ENCODE measurements at places on chromosomes 2 and 18.

DNA sequence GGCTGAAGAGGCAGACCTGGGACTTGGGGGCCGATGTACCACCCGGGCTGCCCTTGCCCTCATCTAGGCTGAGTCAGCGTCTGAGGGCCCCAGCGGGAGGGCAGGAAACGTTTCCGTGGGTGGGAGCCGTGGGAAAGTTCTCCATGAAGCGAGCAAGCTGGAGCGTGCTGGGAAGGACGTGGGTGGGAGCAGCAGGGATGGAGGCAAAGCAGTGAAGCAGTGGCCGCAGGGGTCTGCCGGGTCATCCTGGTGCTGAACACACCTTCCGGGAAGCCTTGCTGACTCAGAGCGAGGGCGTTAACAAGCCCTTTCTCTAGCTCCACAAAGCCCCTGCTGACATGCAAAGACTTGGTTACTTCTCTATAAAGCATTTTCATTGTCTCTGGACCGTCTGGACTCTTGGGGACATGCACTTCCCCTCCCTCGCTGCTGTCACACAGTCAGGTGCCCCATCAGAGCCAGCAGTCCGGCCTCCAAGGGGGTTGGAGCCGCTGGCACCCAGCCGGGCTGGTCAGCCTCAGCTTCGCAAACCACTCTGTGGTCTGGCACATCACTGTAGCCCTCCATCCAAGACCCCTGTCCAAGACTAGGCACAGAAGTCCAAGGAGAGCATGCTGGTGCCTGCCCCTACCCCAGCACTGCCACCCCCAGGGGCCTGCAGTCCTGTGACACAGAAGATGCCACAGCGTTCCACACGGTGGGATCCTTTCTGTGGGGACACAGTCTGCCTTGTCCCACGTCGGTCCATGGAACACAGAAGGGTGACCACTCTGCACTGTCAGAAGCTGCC lies 115.1 kb upstream of the GPC1 start:
- peak; percentile 70 for DNase-seq

DNA sequence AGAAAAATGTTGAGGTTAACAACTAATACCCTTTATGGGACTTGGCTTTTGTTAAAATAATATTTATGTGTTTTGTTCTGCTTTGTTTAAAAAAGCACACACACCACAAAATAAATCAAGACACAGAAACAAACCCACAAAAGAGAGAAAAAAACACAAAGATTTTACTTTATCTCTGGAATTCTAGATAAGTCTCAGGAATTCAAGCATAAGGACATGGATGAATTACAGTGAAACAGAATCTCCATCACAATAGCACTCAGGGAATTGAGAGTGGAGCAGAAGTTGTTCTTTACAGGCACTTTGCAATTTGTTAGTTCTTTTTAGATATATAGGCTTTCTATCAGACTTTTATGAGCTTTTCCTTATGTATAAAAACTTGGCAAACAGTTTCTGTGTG lies 360.9 kb upstream of the ZC3H15 start:
- DNase-seq: no peak

DNA sequence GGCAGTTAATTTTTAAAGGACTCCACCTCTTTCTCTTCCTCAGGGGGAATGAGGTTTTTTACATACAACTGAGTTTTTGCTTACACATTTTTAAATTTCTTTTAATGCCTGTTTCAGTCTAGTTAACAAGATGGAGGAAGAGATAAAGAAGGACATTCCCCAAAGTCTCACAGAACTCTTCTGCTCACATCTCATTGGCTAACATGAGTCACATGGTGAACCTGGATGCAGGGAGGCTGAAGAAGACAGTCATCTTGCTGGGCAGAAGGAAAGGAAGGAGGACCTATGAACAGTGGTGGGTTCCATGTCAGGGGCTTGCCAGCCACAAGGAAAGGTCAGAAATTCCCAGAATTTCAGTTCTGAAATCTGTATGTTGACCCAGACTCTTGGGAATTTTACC lies 10.4 kb upstream of the ST8SIA5 start:
- no peak for DNase-seq

- no peak for DNase-seq
Measured at GRCh38 chr2:157375384-157375783, 49.8 kb upstream of the ERMN start.

GRCh38 chr2:216646116-216646515 lies 12.9 kb downstream of the IGFBP2 start:
- DNase-seq: no peak

DNA sequence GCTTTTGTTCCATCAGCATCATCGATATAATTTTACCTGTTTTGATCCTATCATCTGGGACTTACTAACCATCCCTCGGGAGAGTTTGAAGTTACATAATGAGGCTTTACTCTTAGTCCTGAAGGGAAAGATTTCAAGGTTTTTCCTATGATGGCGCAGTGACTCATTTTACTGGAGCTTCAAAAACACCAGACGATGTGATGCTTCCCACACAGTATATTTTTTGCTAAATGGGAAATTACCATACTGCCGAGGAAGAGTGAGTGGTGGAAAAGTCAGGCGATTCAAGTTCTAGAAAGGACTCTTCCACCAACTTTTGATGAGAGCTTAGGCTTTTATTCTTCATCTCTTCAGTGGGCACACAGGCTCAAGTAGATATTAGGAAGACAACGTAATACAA lies 44.6 kb upstream of the GCG start:
- DNase-seq: peak; percentile 43

- DNase-seq: peak; percentile 17
Measured at GRCh38 chr2:181025004-181025403, 44.6 kb downstream of the UBE2E3 start.

DNA sequence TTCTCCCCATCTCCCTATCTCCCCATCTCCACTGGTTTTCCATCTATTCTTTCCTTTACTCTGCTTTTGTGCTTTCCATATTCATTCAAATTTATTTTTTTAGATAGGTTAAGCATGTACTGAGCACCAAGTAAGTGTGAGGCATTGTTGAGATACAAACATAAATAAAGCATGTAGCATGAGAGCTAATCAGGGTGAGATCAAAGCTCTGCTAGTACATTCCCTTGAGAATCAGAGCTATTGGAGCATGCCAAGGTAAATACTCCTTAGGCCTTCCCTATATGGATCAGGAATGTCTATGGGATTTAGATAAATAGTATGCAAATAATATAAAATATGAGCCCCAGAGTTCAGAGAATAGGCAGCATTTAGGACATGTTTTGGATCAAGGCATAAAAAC lies 25.3 kb downstream of the BABAM2 start:
- DNase-seq: peak; percentile 40

DNA sequence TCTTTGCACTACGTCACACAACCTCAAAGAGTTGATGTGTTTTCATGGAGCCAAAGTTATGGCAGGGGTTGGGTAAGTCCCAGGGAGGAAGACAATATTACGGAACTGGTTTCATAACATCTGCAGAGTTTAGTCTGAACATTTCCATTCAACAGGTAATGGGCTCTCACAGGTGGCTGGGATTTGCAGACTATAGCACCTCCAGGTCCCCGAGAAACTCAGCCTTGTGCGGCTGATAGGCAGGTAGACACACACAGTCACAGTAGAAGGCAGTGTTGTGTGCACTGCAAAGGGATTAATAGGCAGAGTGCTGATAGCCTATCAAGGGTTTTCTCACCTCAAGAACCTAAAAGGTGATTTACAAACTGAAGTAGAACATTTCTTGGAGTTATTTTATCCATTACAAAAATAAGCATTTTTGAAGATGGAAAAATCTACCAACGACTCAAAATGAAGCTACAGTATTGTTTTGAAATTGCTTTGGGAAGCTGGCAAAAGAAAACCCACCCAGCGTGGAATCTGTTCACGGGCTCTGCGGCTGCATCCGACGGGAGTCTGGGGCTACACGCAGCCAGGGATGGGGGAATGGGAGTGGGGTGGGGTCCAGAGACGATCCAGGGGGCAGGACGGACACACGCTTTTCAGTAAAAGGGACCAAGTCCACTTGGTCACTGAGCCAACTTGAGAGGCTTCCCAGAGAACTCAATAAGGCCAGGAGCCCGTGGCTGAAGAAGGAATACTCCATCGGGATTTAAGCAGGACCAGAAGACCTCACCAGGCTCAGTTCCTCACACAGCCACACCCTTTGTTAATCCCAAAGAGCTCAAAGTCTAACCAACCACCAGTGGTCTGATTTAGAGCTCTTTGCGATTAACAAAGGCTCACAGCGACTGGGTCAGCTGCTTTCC lies 82.9 kb downstream of the CHRNA1 start:
- peak; percentile 53 for DNase-seq

DNA sequence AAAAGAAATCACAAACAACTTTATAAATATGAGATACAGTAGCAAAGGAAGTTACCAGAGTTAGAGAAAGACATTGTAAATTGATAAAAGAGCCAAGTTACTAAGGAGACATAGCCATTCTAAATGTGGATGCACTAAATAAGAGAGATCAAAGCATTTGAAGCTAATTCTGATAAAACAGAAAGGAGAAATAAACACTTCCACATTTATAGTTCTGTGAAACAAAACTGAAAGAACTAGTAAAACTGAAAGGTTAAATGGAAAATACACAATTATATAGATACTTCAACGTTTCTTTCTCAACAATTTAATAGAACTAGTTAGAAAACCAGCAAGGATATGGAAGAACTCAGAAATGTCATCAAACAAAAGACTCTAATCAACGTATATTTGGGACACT lies 309.0 kb upstream of the CDH2 start:
- no peak for DNase-seq

GRCh38 chr18:74081966-74082741 lies 65.5 kb downstream of the FBXO15 start:
- DNase-seq: peak; percentile 61

GRCh38 chr2:239753401-239753837 lies 271.7 kb downstream of the NDUFA10 start:
- DNase-seq: no peak

GRCh38 chr18:22507055-22507454 lies 89.3 kb upstream of the CTAGE1 start:
- no peak for DNase-seq

DNA sequence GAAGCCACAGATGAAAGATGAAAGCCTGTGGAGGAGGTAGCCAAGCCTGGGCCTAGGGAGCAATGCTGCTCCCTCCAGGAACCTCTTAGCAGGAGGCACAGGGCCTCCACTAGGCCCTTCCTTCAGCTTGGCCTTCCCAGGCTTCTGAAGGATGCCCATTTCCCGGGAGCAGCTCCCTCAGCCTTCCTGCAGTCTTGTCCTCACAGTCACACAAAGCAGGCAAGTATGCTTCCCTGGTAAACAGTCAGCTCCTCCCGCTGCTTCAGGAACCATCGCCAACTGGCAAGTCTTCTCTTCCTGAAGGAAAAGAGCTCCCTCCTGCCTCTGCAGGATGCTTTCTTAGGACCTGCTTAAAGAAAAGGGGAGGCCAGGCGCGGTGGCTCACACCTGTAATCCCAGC lies 53.2 kb downstream of the SMAD7 start:
- peak; percentile 43 for DNase-seq

GRCh38 chr2:40546439-40547191 lies 94.7 kb upstream of the SLC8A1 start:
- DNase-seq: no peak

- DNase-seq: no peak
Measured at GRCh38 chr2:67566958-67567635, 170.0 kb downstream of the ETAA1 start.

GRCh38 chr2:43078781-43079755 lies 147.3 kb downstream of the ZFP36L2 start:
- DNase-seq: peak; percentile 37

GRCh38 chr18:48834413-48835031 lies 116.2 kb downstream of the SMAD7 start:
- DNase-seq: peak; percentile 93

- DNase-seq: no peak
Measured at GRCh38 chr2:25072606-25073005, 30.7 kb downstream of the EFR3B start.

DNA sequence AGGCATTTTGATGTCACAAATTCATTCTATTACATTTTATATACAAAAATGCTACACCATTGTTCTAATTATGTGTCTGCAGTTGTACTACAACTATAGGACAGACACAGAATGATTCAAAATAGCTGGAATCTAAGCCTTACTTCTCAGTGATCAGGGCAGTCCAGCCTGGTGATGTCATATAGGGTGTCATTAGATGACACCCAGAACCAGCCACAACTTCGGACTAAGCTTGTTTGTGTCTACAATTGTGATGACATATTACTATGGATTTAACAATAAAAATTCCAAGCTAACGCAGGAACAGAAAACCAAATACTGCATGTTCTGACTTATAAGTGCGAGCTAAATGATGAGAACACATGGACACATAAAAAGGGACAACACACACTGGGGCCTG lies 31.0 kb downstream of the M1AP start:
- no peak for DNase-seq

DNA sequence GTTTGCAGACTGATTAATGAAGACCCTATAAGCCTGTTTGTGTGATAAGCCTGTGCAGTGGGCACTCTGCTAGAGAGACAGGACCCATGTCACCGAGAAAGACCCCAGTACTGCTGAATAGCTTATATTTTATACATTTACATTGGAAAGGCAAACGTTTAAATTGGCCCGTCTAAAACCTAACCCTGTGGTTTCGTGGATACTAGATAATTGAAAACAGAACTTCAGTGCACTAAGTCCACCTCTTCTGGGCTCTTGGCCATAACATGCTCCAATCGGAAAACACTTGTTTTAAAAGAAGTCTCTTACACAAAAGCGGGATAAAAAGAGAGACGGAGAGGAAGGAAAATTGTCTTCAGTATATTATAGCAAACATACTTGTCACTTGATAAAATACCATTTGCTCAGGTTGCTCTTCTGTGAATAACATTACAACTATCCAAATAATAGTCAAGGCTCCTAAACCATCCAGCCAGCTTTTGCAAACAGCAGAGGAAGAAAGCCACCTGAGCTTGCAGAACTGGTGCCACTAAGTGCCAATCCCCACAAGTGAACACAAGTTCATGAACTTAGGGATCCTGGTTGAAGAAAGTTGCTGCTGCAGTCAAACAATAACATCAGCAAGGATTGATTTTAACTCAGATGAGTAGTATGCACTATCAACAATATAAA lies 218.4 kb upstream of the FN1 start:
- peak; percentile 84 for DNase-seq
